ENCODE measurements at places on chromosomes 12 and 14.

- DNase-seq, result peak; percentile 52
These were observed 2.9 kb upstream of the SETD1B start for GRCh38 chr12:121800694-121801594.

GRCh38 chr12:121918679-121919038 lies 267 bp downstream of the CFAP251 start:
- DNase-seq, result no peak

DNA sequence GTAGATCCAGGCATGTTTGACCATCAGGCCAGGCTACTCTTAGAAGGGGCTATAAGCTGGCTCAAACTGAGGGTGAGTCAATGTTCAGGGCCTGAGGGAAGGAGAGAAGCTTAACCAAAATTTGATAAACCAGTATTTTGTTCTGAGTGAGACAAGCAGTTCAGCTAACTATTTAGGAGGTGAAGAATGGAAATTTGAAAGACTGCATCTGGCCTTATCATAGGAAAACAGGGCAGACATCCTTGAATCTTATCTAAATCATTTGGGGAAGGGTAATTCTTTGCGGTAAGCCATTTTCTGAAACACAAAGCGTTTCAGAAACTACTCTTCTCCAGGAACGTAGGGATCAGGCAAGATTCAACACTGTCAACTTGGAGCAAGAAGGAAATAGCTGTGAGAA lies 447.2 kb downstream of the SOX5 start:
- DNase-seq, result no peak

- DNase-seq, result no peak
These were observed 49.9 kb downstream of the TRIM9 start for GRCh38 chr14:51044961-51045360.

DNA sequence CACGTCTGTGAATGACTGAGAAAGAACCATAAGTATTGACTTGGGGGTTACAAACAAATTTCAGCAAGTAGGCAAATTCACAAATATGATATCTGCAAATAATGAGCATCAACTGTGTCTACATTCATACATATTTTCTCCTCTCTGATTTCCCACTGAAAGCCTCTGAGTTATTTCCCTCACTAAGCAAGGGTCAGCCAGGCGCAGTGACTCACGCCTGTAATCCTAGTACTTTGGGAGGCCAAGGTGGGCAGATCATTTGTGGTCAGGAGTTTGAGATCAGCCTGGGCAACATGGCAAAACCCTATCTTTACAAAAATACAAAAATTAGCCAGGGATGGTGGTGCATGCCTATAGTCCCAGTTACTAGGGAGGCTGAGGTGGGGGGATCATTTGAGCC lies 80.8 kb downstream of the SLC25A21 start:
- DNase-seq, result no peak

GRCh38 chr14:68236582-68237458 lies 417.2 kb downstream of the RAD51B start:
- DNase-seq, result no peak

DNA sequence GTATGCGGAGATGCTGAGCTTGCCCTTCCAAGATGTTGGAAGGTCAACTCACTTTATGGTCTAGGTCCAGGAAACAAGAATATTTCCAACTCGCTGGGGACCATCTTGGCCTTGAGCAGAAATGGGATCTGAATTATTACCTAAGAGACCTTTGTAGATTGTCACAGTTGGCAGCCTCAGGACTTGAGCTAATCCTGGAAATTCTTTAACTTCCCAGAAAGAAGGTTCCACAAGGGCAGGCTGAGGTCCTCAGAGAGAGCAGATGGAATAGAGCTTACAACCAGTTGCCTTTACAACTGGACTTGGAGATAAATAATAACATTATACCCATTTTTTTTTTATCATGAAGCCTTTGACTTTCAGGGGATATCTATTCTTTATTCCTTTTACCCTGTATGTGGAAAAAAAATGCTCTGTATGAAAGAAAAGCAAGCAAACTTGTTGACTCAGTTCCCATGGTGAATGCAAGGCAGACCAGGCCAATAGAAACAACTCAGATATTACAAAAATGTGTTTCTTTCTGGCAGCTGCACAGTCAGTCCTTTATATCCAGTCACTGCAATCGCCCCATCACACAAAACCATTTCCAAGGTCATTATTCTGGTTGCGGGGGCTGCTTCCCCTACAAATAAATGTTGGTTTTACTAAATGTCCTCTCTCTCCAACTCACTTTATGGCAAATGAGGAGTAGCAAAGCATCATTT lies 401.4 kb downstream of the ZFP36L1 start:
- no peak for DNase-seq

- no peak for DNase-seq
These were observed 26.0 kb downstream of the MAPK1IP1L start for GRCh38 chr14:55077170-55078151.

- no peak for DNase-seq
These were observed 24.2 kb upstream of the RNASE3 start for GRCh38 chr14:20866963-20867362.

- DNase-seq, result no peak
These were observed 8.2 kb downstream of the DMAC2L start for GRCh38 chr14:50320283-50320682.

DNA sequence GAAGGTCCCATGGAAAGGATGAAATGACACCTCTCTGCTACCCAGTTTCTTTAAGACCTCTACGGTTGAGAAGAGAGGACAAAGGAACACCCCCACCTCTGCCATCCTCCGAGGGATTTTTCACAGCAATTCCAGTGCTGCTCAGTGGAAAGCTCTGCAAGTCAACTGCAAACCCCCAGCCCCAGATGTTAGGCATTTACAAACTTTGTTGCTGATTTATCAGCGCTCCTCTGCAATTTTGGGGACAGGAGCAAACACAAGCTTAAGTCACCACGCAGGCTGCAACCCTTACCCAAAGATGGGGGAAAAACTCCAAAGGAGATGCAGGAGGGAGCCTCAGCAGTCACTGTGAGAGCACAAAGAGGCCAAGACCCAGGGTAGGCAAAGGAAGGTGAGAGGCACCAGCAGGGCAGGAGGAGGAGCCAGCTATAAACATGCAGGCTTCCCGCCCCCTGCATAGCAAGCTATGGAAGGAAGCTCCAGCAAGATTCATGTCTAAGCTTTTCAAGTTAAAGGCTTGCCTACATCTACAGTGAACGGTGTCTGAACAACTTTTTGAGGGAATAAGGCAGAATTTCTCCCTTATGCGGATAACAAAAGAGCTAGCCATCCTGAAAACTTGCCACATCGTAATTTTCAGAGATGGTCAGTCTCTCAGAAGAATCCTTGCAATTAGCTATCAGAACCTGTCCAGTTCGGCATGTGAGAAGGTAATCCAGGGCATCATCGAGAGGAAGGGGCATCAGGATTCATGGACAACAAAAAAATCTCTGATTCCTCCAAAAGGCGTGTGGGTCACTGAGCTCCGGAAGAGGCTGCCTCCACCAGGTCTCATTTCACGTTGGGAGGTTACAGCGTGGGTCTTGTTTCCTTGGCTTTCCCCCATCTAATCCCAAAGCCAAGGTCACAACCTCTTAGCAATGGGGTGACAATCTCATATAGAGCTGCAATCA lies 3.9 kb downstream of the CTDSP2 start:
- DNase-seq, result no peak

DNA sequence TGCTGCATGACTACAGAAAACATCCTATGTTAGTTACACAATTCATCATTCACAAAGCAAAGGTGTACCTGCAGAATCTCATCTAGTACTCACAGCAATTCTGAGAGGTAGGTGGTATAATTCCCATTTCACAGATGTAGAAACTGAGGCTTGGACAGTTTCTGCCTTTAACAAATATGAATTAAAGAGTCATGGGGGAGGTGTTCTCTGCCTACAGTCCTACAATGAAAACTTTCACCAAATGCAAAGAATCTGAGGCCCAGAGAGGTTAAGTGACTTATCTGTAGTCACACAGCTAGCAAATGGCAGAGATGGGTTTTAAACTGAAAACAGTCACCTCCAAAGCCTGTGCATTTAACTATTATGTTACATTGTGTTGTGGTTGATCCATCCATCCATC lies 171.6 kb upstream of the WSCD2 start:
- DNase-seq, result no peak

- no peak for DNase-seq
These were observed 10.4 kb upstream of the GPR132 start for GRCh38 chr14:105075379-105076295.

DNA sequence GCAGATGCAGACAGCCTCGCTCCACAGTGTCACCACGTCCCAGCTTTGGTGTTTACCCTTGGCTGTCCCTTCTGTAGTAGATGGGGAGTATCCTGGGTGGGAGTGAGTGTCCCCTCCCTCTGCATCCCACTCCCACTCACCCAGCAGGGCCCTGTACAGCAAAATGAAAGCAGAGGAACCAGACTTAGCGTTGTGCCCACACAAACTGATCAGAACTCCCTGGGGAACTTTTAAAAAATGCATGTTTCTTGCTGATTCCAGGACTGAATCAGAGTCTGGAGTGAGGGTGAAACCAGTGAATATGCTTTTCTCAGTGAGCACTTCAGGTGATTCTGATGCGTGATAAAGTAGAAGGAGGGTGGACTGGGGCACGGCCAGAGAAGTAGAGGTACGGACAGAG lies 2.9 kb downstream of the ACVRL1 start:
- no peak for DNase-seq

DNA sequence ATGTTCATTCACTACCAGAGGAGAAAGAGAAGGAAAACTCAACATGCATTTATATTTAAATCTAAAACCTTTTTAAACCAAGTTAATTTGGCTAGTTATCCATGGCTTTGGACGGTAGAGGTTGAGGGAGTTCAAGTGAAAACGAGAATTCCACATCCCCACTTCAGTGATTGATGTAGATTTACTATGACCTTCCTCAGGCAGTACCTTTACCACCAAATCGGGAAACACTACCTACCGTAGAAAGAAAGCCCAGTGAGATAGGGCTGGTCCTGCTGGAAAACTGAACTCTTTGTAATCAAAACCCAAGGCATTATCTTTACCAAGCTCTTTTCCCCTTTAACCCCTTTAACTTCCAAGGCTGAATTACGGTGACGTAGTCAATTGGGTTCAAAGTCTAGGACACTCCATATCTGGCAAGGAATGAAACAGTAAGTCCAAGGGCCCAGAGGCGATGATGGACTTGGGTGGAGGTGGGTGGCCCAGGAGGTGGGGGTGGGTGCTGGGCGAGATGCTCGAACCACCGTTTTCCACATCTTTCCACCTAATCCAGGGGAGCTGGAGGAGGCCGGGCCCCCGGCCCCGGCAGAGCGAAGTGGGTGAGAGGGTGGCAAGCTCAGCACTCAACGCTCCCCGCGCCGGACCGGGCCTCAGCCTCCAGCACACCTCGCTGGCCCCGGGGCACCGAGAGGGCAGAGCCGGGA lies 618 bp downstream of the SEC23A start:
- peak; percentile 7 for DNase-seq
